Upper lobe of left lung (tissue), 6 donors: ENCODE measurements at places on chromosomes 12 and 14. TPM values are rescaled to one million over a fixed set of nuclear protein-coding genes. Genes with fewer than 3 reads are reported as not detected.

DNA sequence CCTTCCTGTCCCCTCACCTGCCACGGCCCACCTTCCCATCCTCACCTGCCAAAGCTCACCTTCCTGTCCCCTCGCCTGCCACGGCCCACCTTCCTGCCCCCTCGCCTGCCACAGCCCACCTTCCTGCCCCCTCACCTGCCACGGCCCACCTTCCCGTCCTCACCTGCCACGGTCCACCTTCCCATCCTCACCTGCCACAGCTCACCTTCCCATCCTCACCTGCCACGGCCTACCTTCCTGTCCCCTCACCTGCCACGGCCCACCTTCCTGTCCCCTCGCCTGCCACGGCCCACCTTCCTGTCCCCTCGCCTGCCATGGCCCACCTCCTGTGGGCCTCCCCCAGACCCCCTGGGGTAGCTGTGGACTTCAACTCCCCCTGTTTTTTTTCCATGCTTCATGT, 48.8 kb upstream of the GPR68 start:
- no peaks in the 10 kb centered on the region for H3K4me1 ChIP-seq
- H3K4me3 ChIP-seq: no peak overlapping the region
- peaks cover 84% of the 10 kb centered on the region for H3K36me3 ChIP-seq
- no peak for DNase-seq
- H3K27ac ChIP-seq: no peak overlapping the region

- no peaks in the 10 kb centered on the region for H3K36me3 ChIP-seq
- H3K27me3 ChIP-seq: no peaks in the 10 kb centered on the region
- H3K4me3 ChIP-seq: no peak overlapping the region
- H3K4me1 ChIP-seq: peaks cover 20% of the 10 kb centered on the region
- H3K27ac ChIP-seq: no peak overlapping the region
- DNase-seq: no peak
Measured at GRCh38 chr12:42742716-42743115, 153.2 kb upstream of the PRICKLE1 start.

DNA sequence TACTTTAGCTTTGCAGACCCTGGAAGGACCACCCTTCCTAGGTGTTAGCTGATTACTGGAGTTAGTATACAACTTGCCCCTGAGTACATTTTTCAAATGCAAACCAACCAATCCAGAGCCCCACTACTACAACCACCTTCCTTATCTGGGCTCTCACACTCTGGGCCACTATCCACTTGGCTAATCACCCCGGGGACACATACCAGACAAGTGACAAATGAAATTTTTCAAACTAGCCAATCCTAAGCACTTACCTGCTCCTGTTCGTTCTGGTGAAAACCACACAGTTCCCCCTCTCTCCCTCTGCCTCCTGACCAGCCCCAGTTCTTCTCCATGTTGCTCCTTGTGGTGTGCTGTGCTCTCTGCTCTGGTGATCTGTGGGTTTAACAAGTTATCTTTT, 140.4 kb downstream of the CNTN1 start:
- no peaks in the 10 kb centered on the region for H3K4me1 ChIP-seq
- H3K4me3 ChIP-seq: no peak overlapping the region
- no peak for DNase-seq
- H3K27ac ChIP-seq: no peak overlapping the region

- H3K4me1 ChIP-seq: no peaks in the 10 kb centered on the region
- DNase-seq: no peak
- no peaks in the 10 kb centered on the region for H3K36me3 ChIP-seq
- no peak overlapping the region for H3K4me3 ChIP-seq
- no peaks in the 10 kb centered on the region for H3K27me3 ChIP-seq
Measured at GRCh38 chr14:39212034-39212433, 21.7 kb upstream of the MIA2 start.

GRCh38 chr12:13175499-13175898, 21.0 kb upstream of the EMP1 start:
- no peaks in the 10 kb centered on the region for H3K27me3 ChIP-seq
- H3K4me3 ChIP-seq: no peak overlapping the region

GRCh38 chr14:90809530-90810312, 6.5 kb downstream of the TTC7B start:
- H3K27me3 ChIP-seq: no peaks in the 10 kb centered on the region
- DNase-seq: no peak
- peaks cover 22% of the 10 kb centered on the region for H3K4me1 ChIP-seq

DNA sequence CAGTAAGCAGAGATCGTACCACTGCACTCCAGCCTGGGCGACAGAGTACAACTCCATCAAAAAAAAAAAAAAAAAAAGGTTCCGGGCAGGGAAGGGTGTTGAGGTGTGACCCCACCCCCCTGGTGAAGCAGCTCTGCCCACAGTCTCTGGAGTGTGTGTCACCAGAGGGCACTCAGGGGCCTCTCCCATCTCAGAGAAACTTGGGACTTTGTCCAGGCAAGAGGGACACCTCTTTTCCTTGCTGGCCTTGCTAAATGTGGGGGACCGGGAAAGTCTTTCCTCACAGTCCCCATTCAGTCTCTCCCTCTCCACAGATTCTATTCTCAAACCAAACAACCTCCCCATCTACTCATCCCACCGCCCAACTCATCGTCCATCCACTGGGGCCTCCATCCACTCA, 43.6 kb downstream of the RFLNA start:
- H3K36me3 ChIP-seq: peaks cover 92% of the 10 kb centered on the region
- no peak for DNase-seq
- H3K4me1 ChIP-seq: no peaks in the 10 kb centered on the region
- H3K4me3 ChIP-seq: no peak overlapping the region

GRCh38 chr14:80718940-80719339, 222.6 kb downstream of the CEP128 start:
- DNase-seq: no peak
- no peak overlapping the region for H3K27ac ChIP-seq
- H3K27me3 ChIP-seq: no peaks in the 10 kb centered on the region
- no peaks in the 10 kb centered on the region for H3K4me1 ChIP-seq

- no peaks in the 10 kb centered on the region for H3K4me1 ChIP-seq
- no peak for DNase-seq
- H3K27ac ChIP-seq: no peak overlapping the region
- no peaks in the 10 kb centered on the region for H3K27me3 ChIP-seq
- no peak overlapping the region for H3K4me3 ChIP-seq
- H3K36me3 ChIP-seq: no peaks in the 10 kb centered on the region
Measured at GRCh38 chr12:119946213-119946612, 42.8 kb upstream of the BICDL1 start.

DNA sequence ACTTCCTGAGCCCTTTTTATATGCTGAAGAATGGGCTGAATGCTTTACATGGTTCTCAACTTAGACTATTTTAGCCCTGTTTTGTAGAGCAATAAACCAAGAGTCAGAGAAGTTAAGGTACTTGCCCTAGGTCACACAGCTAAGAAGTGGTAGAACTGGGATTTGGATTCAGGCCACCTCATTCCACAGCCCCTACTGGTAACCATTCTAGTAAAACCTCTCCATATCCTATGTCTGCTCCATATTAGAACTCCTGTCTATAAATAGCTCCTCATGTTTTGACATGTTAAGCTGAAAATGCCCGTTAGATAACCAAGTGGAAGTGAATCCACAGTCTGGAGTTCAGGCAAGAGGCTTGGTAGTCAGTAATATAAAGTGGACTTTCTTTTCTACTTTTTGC, 111.6 kb downstream of the HECTD4 start:
- no peak overlapping the region for H3K4me3 ChIP-seq
- DNase-seq: no peak
- H3K27me3 ChIP-seq: no peaks in the 10 kb centered on the region
- no peaks in the 10 kb centered on the region for H3K4me1 ChIP-seq

GRCh38 chr12:52090291-52090690, 10.8 kb downstream of the SMIM41 start:
- DNase-seq: peak; percentile 42
- no peaks in the 10 kb centered on the region for H3K36me3 ChIP-seq

DNA sequence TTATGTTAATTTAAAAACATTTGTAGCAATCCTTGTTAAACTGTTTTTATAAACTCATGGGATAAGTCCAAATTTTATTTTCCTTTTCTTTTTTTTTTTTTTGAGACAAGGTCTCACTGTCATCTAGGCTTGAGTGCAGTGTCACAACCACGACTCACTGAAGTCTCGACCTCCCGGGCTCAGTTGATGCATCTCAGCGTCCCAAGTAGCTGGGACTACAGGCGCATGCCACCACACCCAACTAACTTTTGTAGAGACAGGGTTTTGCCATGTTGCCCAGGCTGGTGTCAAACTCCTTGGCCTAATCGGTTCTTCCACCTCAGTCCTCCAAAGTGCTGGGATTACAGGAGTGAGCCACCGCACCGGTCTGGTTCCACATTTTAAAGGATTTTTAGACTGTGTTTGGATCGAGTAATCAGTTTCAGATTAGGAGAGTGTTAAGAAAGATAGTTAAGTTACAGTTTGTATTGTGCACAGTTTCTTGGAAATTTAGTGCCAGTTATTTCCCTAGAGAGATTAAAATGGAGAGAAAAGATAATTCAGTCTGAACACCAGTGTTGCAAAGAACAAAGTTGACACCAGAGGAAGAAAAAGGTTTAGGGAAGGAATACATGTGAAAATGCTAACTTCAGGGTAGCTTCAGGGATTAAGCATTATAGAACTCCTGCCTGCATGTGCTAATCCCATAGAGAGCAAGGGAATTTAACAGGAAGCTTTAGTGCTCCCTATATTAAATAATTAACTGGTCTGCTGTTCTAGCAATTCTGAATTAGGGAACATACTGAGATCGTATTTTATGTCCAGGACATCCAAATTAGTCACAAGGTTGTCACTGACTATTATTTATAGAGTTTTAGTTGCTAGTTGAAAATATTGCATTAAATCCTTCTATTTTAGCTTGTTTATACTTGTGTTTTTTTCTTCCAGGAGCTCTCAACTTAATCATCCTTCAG, 10.1 kb downstream of the RAP1B start:
- H3K4me3 ChIP-seq: no peak overlapping the region
- H3K36me3 ChIP-seq: no peaks in the 10 kb centered on the region
- H3K27me3 ChIP-seq: no peaks in the 10 kb centered on the region
- DNase-seq: no peak

- no peaks in the 10 kb centered on the region for H3K27me3 ChIP-seq
- H3K4me3 ChIP-seq: no peak overlapping the region
- H3K27ac ChIP-seq: no peak overlapping the region
- H3K36me3 ChIP-seq: no peaks in the 10 kb centered on the region
Measured at GRCh38 chr14:79011091-79011919, 841.1 kb downstream of the NRXN3 start.

- H3K4me3 ChIP-seq: no peak overlapping the region
- no peaks in the 10 kb centered on the region for H3K27me3 ChIP-seq
- no peak for DNase-seq
- peaks cover 41% of the 10 kb centered on the region for H3K36me3 ChIP-seq
- H3K4me1 ChIP-seq: peaks cover 8% of the 10 kb centered on the region
Measured at GRCh38 chr12:95099270-95099790, 25.9 kb upstream of the NR2C1 start.

GRCh38 chr12:19915392-19916195, 452.7 kb upstream of the PDE3A start:
- no peak overlapping the region for H3K27ac ChIP-seq
- no peak overlapping the region for H3K4me3 ChIP-seq
- H3K27me3 ChIP-seq: no peaks in the 10 kb centered on the region
- no peak for DNase-seq
- H3K36me3 ChIP-seq: no peaks in the 10 kb centered on the region

- no peaks in the 10 kb centered on the region for H3K36me3 ChIP-seq
- no peaks in the 10 kb centered on the region for H3K4me1 ChIP-seq
- H3K27me3 ChIP-seq: no peaks in the 10 kb centered on the region
- no peak for DNase-seq
- no peak overlapping the region for H3K4me3 ChIP-seq
- no peak overlapping the region for H3K27ac ChIP-seq
Measured at GRCh38 chr12:80161612-80162011, 62.3 kb downstream of the OTOGL start.

- no peak for DNase-seq
- no peak overlapping the region for H3K27ac ChIP-seq
- no peak overlapping the region for H3K4me3 ChIP-seq
- no peaks in the 10 kb centered on the region for H3K27me3 ChIP-seq
- H3K36me3 ChIP-seq: no peaks in the 10 kb centered on the region
Measured at GRCh38 chr12:75852143-75852542, 179.4 kb downstream of the PHLDA1 start.

DNA sequence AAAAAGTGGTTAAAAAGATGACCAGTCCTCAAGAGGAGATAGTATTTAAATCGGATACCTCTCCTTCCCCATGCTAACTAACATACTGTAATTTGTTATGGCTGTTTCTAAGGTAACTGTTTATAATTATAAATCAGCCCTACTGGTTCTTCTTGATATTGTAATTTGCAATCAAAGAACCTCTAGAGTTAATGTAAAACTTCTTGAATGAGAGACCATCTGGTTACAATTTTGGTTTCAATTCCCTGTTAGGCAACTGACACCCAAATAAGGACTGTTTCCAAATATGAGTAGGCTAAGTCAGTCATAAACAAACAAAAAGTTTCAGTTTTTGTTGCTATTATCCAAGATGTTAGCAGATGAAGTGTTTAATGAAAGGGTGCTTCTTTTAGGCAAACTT, 120.2 kb upstream of the DNM1L start:
- H3K27ac ChIP-seq: peak overlapping the region; percentile 21
- no peaks in the 10 kb centered on the region for H3K27me3 ChIP-seq
- no peak for DNase-seq

DNA sequence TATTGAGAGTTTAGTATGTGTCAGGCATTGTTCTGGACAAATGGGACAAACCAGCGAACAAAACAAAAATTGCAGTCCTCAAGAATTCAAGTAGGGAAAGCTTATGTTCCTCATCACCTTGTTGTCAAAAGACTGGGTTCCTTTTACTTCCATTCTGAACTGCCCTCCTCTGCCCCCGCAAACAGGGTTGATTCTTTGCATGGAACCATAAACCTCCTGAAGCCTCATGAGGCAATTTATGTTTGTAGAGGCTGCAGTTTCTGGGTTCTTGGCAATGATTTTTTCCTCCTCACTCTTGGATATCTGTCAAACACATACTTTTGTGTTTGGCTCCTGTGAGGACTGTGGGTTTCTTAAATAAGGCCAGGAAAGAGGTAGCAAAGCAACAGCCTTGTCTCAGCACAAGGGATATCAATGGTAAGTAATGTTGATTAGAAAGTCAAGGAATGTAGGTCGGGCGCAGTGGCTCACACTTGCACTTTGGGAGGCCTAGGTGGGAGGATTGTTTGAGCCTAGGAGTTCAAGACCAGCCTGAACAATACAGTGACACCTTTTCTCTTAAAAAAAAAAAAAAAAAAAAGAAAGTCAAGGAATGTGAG, 13.9 kb downstream of the COPZ1 start:
- peaks cover 33% of the 10 kb centered on the region for H3K36me3 ChIP-seq
- DNase-seq: no peak
- no peak overlapping the region for H3K4me3 ChIP-seq

- no peak overlapping the region for H3K27ac ChIP-seq
- H3K4me3 ChIP-seq: no peak overlapping the region
- H3K4me1 ChIP-seq: peaks cover 3% of the 10 kb centered on the region
- H3K27me3 ChIP-seq: no peaks in the 10 kb centered on the region
Measured at GRCh38 chr12:117079487-117079886, 19.7 kb downstream of the TESC start.

MAP3K9 gene
- total RNA-seq: 12.7 TPM

PFKM gene
- total RNA-seq: 40.8 TPM

TAS2R42 gene
- total RNA-seq: not detected

SLC4A8 gene
- 2.3 TPM for total RNA-seq

NELL2 gene
- 4.6 TPM for total RNA-seq

LYZ gene
- 703 TPM for total RNA-seq
